ENCODE measurements at places on chromosomes 11 and 22. TPM values are rescaled to one million over a fixed set of nuclear protein-coding genes. Genes with fewer than 3 reads are reported as not detected.

GNAZ gene
- total RNA-seq = 9.1 TPM

CCT8L2 gene
- total RNA-seq = not detected

FGF3 gene
- total RNA-seq = not detected

GAL gene
- not detected for total RNA-seq

CNGA4 gene
- 0.79 TPM for total RNA-seq

ST14 gene
- 52.2 TPM for total RNA-seq

HOATZ gene
- total RNA-seq = not detected

KRTAP5-2 gene
- not detected for total RNA-seq

PYGM gene
- 9.1 TPM for total RNA-seq

HSPB2 gene
- total RNA-seq = not detected

ELF5 gene
- total RNA-seq = not detected

SLC17A6 gene
- total RNA-seq = not detected

DNA sequence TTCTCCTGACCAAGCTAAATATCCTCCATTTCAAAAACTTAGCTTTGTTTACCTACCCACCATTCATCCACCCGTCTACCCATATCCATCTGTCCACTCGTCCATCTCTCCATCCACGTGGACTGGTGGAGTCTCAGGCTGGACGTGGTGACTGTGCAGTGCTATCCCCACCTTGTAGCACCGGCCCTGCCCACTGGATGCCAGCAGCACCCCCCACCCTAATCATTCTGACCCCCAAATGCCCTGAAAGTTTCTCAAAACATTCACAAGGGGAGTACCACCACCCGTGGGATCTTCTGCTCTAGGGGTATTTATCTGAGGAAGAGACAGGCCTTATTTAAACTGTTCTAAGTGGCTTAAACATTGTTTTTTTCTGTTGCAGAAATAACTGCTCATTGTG is 206.4 kb downstream of the TBC1D22A start:
- no peaks in the 10 kb centered on the region for H3K27me3 ChIP-seq
- DNase-seq = no peak
- H3K36me3 ChIP-seq = peaks cover 38% of the 10 kb centered on the region
- H3K4me3 ChIP-seq = no peak overlapping the region

- H3K27ac ChIP-seq = no peak overlapping the region
- peaks cover 21% of the 10 kb centered on the region for H3K4me1 ChIP-seq
- no peak for DNase-seq
- H3K4me3 ChIP-seq = no peak overlapping the region
- H3K36me3 ChIP-seq = no peaks in the 10 kb centered on the region
- H3K27me3 ChIP-seq = peaks cover 14% of the 10 kb centered on the region
These were observed 26.7 kb downstream of the ZBTB16 start for GRCh38 chr11:114085965-114086793.

DNA sequence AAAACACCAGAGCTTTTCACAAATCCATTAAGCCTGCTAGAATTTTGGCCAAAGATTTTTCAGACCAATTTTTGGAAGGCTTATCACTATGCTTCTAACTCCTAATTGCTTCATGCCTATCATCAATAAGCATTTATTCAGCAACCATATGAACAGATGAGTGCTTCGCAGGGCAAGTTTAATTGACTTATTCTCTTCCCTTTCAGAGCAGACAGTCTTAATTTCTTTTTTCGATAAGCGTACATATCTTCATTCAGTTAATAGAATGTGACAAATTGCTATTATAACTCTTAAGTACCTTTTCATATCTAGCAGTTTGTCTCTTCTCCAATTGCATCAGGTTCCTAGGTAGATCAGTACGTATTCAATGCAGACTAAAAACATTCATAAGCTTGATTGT is 298.4 kb upstream of the ANO5 start:
- H3K27me3 ChIP-seq = no peaks in the 10 kb centered on the region
- H3K4me3 ChIP-seq = no peak overlapping the region
- no peaks in the 10 kb centered on the region for H3K4me1 ChIP-seq

GRCh38 chr11:126772267-126772666 is 228.3 kb downstream of the KIRREL3 start:
- peaks cover 3% of the 10 kb centered on the region for H3K27me3 ChIP-seq
- no peak overlapping the region for H3K4me3 ChIP-seq
- no peaks in the 10 kb centered on the region for H3K4me1 ChIP-seq
- no peaks in the 10 kb centered on the region for H3K36me3 ChIP-seq

GRCh38 chr22:26318975-26319374 is 110.1 kb upstream of the ASPHD2 start:
- no peak for DNase-seq
- H3K4me1 ChIP-seq = no peaks in the 10 kb centered on the region
- H3K36me3 ChIP-seq = no peaks in the 10 kb centered on the region
- H3K27me3 ChIP-seq = no peaks in the 10 kb centered on the region

- no peak overlapping the region for H3K4me3 ChIP-seq
- no peaks in the 10 kb centered on the region for H3K36me3 ChIP-seq
- peaks cover 8% of the 10 kb centered on the region for H3K27me3 ChIP-seq
- no peak for DNase-seq
These were observed 27.3 kb upstream of the NECTIN1 start for GRCh38 chr11:119756169-119756865.

- no peak overlapping the region for H3K4me3 ChIP-seq
- H3K27ac ChIP-seq = no peak overlapping the region
- no peak for DNase-seq
- H3K4me1 ChIP-seq = no peaks in the 10 kb centered on the region
- H3K36me3 ChIP-seq = no peaks in the 10 kb centered on the region
These were observed 50.7 kb downstream of the MYEOV start for GRCh38 chr11:69344570-69345145.

- H3K36me3 ChIP-seq = no peaks in the 10 kb centered on the region
- H3K27me3 ChIP-seq = no peaks in the 10 kb centered on the region
- H3K27ac ChIP-seq = no peak overlapping the region
- no peaks in the 10 kb centered on the region for H3K4me1 ChIP-seq
- no peak overlapping the region for H3K4me3 ChIP-seq
These were observed 121.0 kb downstream of the GRIK4 start for GRCh38 chr11:120632579-120632978.

DNA sequence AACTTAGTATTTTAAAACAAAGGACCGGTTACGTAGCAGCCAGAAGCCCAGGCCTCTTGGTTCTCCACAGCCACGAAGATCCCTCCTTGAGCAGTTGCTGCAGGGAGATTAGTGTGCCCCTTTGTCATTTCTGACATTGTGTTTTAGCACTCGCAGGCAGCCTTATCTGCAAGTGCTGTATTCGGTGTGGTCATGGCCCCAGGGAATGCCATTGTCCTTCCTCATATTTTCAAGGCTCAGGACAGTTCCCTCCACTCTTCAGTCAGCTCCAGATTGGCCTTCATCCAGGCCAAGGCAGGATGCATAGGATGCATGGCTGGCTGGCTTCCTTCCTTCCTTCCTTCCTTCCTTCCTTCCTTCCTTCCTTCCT is 88.5 kb downstream of the ZBTB16 start:
- H3K36me3 ChIP-seq = no peaks in the 10 kb centered on the region
- no peaks in the 10 kb centered on the region for H3K27me3 ChIP-seq
- H3K4me3 ChIP-seq = no peak overlapping the region
- H3K4me1 ChIP-seq = peaks cover 38% of the 10 kb centered on the region

- H3K27ac ChIP-seq = no peak overlapping the region
- no peaks in the 10 kb centered on the region for H3K36me3 ChIP-seq
- H3K4me1 ChIP-seq = no peaks in the 10 kb centered on the region
- no peak for DNase-seq
- H3K4me3 ChIP-seq = no peak overlapping the region
These were observed 16.5 kb upstream of the CDC42EP2 start for GRCh38 chr11:65298131-65298535.

- H3K27me3 ChIP-seq = no peaks in the 10 kb centered on the region
- no peak overlapping the region for H3K27ac ChIP-seq
- H3K36me3 ChIP-seq = no peaks in the 10 kb centered on the region
- H3K4me1 ChIP-seq = no peaks in the 10 kb centered on the region
- no peak overlapping the region for H3K4me3 ChIP-seq
These were observed 28.2 kb upstream of the CALCB start for GRCh38 chr11:15045209-15045608.

DNA sequence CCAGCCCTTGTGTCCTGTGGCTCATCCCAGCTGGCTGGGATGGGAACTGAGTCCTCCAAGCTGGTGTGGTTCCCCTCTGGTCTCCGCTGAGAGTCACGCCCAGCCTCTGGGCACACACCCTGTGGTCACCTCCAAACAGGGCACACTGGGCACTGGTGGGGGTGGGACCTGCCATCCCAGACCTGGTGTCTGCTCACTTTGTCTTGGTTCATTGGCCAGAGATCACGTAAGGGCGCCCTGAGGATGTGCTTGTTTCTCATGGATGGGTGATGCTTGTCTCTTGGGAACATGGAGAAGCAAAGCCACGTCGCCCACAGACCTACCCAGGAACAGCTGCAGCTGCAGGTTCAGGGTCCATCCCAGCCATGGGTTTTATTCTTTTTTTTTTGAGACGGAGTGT is 43.1 kb downstream of the LRP5 start:
- no peak overlapping the region for H3K27ac ChIP-seq
- H3K4me3 ChIP-seq = no peak overlapping the region
- no peak for DNase-seq

DNA sequence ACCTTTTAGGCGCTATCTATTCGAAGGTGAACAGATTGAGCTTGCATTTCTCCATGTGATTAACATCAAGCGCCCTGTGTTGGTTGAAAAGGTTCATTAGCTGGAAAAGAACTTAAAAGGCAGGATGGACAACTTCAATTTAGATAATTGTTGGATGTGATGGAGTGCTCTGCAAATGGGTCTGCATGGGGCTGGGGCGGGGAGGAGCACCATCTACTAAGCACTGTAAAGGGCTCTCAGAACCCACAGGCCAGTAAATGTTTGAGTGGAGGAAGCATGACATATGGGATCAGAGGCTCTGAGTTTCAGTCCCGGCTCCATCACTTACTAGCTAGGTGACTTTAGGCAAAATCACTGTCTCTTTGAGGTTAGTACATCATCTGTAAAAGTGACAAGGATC is 28.2 kb downstream of the ARL14EP start:
- no peak for DNase-seq
- no peak overlapping the region for H3K4me3 ChIP-seq
- no peaks in the 10 kb centered on the region for H3K36me3 ChIP-seq
- H3K4me1 ChIP-seq = no peaks in the 10 kb centered on the region

DNA sequence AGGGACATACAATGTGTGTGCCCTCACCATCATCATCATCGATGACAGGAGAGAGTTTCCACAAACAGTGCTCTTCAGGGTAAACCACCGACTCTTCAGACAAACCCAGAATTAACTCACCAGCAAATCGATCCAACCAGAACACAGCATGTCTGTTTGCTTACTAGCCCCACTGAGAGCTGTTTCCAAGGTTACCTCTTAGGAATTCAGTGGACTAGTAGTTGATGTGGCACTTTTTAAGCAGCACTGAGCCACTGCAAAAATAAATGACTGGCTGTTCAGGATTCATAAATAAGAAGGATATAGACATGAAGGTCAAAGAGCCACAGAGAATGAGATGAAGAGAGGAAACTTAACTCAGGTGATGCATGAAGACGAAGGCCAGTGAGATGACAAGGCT is 83.1 kb downstream of the PARVA start:
- no peaks in the 10 kb centered on the region for H3K36me3 ChIP-seq
- DNase-seq = no peak
- H3K4me1 ChIP-seq = no peaks in the 10 kb centered on the region
- H3K27me3 ChIP-seq = no peaks in the 10 kb centered on the region
- H3K27ac ChIP-seq = no peak overlapping the region

GRCh38 chr11:3942956-3943497 is 87.6 kb downstream of the STIM1 start:
- H3K27ac ChIP-seq = peak overlapping the region; percentile 65
- no peaks in the 10 kb centered on the region for H3K27me3 ChIP-seq
- H3K36me3 ChIP-seq = peaks cover 5% of the 10 kb centered on the region
- H3K4me3 ChIP-seq = no peak overlapping the region

DNA sequence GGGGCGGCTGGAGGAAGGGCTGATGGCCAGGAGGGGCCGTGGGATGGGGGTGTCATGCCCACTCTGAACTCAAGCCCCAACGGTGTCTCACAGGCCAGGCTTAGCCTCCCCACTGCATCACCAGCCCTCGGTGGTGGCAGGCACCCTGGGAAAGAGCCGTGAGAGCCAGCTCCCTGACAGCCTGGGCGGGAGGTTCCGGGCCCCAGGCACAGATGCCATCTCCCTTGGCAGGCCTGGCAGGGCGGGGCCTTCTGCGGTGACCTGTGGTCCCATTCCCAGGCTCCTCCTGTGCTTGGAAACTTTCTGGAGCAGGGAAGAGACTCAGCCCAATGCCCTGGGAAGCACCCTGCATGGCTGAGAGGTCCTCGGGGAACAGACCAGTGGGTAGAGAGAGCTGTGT is 4.8 kb downstream of the PHLDA2 start:
- peaks cover 29% of the 10 kb centered on the region for H3K27me3 ChIP-seq
- H3K4me1 ChIP-seq = peaks cover 14% of the 10 kb centered on the region
- H3K36me3 ChIP-seq = no peaks in the 10 kb centered on the region
- DNase-seq = no peak
- H3K27ac ChIP-seq = no peak overlapping the region

DNA sequence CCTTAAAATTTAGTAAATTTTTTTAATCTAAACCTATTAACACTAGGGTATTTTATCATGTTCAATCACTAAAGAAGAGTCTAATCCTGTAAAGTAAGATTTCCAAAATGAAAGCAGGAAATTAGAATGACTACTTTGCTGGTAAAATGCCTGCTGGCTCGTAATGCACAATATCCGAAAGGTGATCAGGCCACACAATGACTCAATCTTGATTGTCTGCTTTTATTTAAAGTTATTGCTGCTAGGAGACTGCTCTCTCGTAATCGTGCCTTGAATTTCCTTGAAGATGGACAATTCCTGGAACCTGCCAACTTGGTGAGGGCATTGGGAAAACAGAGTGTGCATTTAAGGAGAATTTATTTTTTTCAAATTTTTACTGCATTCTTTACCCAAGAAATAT is 1786.5 kb upstream of the RAG2 start:
- no peaks in the 10 kb centered on the region for H3K27me3 ChIP-seq
- no peak overlapping the region for H3K4me3 ChIP-seq
- H3K36me3 ChIP-seq = no peaks in the 10 kb centered on the region
- DNase-seq = no peak
- no peaks in the 10 kb centered on the region for H3K4me1 ChIP-seq
- H3K27ac ChIP-seq = no peak overlapping the region

DNA sequence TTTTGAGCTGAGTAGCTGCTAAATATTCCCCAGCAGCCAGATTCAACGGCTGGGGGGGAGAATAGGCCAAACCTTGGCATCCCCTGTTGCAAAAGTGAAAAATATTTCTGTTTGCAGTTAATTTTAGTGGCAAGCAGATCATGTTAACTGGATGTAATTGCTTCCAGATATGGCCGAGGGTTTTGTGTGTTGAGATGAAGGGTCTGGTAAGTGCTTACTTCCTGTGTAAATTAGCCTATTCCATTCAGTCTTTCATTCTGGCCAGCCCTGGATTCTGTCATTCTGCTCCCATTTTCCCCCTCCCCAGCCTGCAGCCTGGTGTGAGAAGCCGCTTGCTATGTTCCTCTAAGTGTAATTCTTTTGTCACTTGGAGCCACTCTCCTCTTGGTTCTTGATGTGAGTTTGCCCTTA is 17.4 kb downstream of the ZBTB16 start:
- H3K27ac ChIP-seq = no peak overlapping the region
- H3K36me3 ChIP-seq = no peaks in the 10 kb centered on the region
- H3K27me3 ChIP-seq = no peaks in the 10 kb centered on the region

DNA sequence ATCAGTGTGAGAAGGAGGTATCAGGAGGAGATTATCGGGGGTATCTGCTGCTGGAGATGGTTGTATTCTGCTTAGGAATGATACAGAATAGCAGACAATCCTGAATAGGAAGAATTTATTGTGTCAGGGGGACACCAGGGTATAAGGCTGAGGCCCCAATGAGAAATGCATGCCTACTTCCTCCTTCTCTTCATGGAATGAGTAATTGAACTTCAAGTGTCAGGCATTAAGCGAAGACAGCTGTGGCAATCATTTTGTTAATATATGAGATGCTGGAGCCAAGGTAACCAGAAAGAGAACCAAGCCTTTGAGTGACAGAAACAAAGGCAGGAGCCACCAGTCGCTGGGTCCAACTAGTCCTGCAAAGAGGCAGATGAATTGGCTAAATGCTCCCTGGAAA is 49.1 kb downstream of the KIRREL3 start:
- no peaks in the 10 kb centered on the region for H3K36me3 ChIP-seq
- no peak overlapping the region for H3K4me3 ChIP-seq
- no peak overlapping the region for H3K27ac ChIP-seq
- no peaks in the 10 kb centered on the region for H3K27me3 ChIP-seq
- no peak for DNase-seq

Measured in B cell (primary cell).